Kidney (tissue), 22 donors: ENCODE measurements at places on chromosomes 2 and 18. TPM values are rescaled to one million over a fixed set of nuclear protein-coding genes. Genes with fewer than 3 reads are reported as not detected.

The TXNDC2 gene
- polyA plus RNA-seq, result not detected

The PEX13 gene
- 12.7 TPM for polyA plus RNA-seq

GRCh38 chr2:46001290-46001689 is 295.9 kb upstream of the EPAS1 start:
- DNase-seq, result no peak

- no peak for DNase-seq
Observed at GRCh38 chr2:161223139-161223732, 63.0 kb downstream of the TANK start.

DNA sequence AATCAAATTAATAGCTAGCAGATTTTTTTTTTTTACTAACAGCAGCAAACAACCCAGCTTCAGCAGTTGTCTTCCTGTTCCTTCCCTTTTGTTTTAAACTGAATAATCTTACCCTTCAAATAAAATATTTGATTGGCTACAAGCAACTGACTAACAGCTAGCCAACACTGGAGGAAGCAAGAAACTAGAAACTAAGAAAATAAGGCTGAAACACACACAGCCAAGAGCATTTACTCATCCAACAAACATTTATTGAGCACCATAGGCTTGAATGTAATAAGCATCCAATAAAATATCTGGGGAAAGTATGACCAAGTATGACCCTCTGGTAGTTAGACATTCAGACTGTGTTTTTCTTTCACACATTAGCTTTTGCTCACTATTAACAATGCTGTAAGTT is 189.2 kb downstream of the CD226 start:
- DNase-seq, result no peak

DNA sequence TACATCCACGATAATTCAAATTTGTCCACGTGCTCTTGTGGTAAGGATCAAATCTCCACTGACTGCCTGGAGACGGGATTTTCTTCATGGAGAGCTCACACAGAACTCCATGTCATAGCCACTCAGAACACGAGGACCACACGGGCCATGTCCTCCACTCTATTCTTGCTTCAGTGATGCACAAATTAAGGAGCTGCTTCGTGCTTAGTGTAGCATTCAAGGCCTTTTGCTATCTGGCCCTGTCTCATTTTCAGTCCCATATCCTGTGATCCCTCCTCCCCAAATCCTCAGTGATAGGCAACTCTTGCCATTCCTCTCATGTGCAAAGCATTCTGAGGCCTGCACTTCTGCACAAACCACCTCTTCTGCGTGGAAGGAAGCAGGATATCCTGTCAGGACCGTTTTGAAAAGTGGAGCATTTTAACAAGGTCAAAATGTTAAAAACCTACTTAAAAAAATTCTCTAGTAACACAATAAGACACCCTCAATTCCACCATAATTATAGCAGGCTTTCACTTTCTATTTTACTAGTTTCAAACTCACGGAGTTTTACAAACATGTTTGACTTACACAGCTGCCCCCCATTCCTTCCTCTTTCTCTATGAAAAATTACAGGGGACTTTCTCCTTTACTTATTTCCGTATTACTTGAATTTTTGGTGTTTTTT is 35.2 kb downstream of the ST3GAL5 start:
- DNase-seq, result no peak

DNA sequence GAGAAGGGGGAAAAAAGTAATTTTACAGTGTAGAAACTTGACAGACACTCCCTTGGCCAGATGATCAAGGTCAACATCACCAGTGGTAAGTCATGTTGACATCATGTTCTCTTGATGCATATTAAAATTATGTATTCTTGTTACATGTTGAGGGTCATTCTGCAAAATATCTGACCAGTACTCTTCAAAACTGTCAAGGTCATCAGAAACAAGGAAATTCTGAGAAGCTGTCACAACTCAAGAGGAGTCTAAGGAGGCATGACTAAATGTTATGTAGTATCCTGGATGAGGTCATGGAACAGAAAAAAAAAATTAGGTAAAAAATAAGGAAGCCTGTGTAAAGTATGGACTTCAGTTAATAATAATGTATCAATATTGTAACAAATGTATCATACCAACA is 6.3 kb downstream of the SGPP2 start:
- no peak for DNase-seq

- DNase-seq, result no peak
Observed at GRCh38 chr2:136143603-136144451, 25.9 kb upstream of the CXCR4 start.

DNA sequence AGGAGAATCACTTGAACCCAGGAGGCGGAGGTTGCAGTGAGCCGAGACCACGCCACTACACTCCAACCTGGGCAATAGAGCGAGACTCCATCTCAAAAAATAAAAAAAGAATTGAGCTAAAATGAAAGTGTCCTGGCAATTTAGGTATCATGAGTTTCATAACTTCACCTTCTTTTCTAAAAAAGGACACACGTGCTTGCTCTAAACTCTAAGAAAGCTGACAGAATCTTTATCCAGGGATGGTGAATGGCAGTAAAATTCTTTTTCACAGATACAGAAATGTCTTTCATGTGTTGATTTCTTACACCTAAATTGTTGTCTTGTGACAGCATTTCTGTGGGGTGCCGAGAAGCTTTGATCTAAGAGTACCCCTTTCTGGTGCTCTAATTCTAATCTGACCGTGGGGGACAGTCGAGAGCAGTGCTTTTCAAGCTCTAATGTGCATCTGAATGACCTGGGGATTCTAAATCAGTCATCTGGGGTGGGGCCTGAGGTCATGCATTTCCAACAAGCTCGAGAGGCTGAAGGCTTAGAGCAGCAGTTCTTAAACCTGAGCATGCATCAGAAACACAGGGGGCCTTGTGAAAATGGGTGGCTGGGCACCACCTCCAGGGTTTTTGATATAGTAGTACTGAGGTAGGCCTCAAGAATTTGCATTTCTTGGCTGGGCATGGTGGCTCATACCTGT is 42.1 kb upstream of the REL start:
- no peak for DNase-seq
